Right forelimb (tissue), 1 donor: ENCODE measurements at places on chromosomes 13 and 19.

- no peak for DNase-seq
Measured at GRCh38 chr19:35274323-35274722, 5.6 kb downstream of the USF2 start.

- DNase-seq: no peak
Measured at GRCh38 chr13:76692346-76692745, 193.9 kb downstream of the KCTD12 start.

GRCh38 chr19:13804830-13805683 is 9.8 kb downstream of the ZSWIM4 start:
- no peak for DNase-seq

DNA sequence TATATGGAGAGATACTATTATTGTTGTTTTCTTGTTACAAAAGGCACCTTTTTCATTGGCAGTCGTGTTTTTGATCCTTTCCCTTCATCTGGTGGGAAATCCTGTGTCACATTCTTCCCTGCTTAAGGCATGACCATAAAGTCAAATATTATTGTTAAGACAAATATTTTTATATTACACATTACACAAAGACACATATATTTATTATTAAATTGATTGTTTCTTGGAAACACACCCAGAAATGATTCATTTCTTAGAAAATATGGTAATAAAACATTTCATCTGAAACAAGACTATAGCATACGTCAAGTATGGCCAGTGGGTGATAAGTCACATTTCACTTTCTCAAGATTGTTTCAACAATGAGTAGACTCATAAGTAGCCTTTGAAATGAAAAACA is 77.3 kb downstream of the KCTD12 start:
- no peak for DNase-seq
